ENCODE measurements at places on chromosomes 11 and 22. TPM values are rescaled to one million over a fixed set of nuclear protein-coding genes. Genes with fewer than 3 reads are reported as not detected.

Gene MS4A6A
- not detected for total RNA-seq

Gene TMA7B
- not detected for total RNA-seq

Gene EHF
- total RNA-seq: not detected

Gene ACTN3
- total RNA-seq: 11.2 TPM

Gene CDC45
- total RNA-seq: 45.7 TPM

Gene IGSF9B
- 0.57 TPM for total RNA-seq

Gene MMP8
- total RNA-seq: not detected

Gene KCNK7
- total RNA-seq: 0.86 TPM

Gene TAF1D
- total RNA-seq: 87.6 TPM

Data from A172 (cell line).